ENCODE measurements at places on chromosomes 6 and 20.

DNA sequence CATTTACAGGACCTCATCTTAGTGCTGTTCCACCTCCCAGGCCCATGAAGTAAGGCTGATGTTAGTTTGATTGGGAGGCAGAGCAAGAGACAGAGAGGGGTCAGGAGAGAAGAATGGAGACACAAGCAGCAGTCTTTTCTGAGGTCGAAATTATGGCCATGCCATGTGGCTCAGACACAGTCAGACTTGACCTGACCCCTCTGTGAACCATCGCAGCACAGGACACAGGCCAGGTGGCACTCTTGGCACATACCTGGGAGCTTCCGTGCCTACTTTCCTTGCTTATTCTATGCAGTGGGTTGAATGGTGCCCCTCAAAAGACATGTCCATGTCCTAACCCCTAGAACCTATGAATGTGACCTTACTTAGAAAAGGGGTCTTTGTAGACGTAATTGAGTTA, 254.9 kb downstream of the MAFB start:
- no peak for DNase-seq

DNA sequence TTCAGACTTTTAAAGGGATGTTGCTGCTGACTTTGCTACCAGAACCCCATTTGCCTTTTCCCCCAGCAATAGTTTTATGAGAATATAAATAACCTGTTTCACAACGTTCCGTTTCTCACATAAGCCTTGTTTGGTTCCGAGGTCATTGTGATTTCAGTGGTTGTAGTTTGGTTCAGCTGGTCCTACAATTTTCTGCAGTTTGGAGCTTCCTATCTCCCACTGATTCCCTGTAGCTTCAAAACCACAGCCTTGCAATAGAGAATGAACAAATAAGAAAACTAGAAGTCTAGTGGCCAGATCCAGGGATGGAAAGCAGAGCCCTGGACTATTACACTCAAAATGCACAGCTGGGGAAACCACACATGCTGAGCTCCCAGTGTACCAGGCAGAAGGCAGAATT, 24.1 kb upstream of the SH3BGRL2 start:
- no peak for DNase-seq

GRCh38 chr20:9062066-9062465, 6.8 kb upstream of the PLCB4 start:
- no peak for DNase-seq

GRCh38 chr6:101296169-101296960, 97.1 kb upstream of the GRIK2 start:
- peak; percentile 69 for DNase-seq

DNA sequence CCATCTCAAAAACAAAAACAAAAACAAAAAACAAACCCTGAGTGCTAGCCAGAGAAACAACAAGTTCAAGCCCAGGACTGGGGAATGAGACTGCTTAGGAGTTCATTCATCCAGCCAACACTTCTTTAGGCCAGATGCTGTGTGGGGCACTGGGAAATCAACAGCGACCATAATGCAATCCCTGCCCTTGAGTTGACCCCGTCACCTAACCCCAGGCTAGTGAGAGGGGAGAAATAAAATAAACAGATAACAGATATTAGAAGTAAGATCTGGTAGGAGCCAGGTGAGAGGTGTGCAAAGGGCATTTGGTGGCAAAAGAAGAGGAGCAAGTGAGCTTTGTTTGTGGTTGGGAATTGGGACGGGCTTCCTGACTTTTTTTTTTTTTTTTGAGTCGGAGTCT, 4.9 kb upstream of the RPL10A start:
- DNase-seq: no peak

- DNase-seq: no peak
Measured at GRCh38 chr6:105859457-105859856, 226.7 kb upstream of the PRDM1 start.

GRCh38 chr6:150345781-150346180, 23.0 kb upstream of the IYD start:
- DNase-seq: no peak

- DNase-seq: no peak
Measured at GRCh38 chr20:63452821-63453523, 19.5 kb downstream of the KCNQ2 start.

DNA sequence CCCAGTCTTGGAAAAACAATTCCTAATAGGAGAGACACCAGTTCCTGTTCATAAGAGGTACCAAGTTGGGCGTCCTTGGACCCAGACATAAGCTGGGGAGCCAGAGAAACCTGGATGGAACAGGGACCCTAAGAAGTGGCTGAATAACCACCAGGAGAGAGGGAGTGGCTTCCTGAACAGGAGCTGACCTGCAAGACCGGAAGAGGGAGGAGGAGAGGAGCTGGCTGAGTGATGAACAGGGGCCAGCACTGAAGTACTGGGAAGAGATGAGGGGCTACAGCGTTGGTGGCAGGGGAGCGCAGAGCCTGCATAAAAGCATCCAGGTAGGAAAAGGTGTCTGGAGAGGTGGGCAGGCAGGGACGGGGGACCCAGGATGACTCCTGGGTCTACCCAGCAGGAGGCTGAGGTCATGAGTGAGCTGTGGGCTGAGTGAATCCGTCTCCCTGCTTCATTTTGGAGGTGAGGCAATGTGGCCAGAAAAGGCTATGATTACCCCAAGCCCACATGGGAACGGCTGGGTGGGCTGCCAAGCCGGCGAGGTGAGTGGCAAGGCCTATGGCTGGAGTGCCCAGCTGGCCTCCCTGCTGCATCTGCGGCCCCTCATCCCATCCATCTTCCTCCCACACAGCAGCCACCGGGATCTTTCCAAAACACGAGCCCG, 34.4 kb upstream of the ZFAND3 start:
- DNase-seq: no peak

GRCh38 chr20:16017656-16018055, 555.6 kb downstream of the KIF16B start:
- no peak for DNase-seq

GRCh38 chr6:32112431-32112980, 3.4 kb upstream of the TNXB start:
- DNase-seq: no peak

- no peak for DNase-seq
Measured at GRCh38 chr6:26613689-26614683, 17.2 kb downstream of the ABT1 start.

DNA sequence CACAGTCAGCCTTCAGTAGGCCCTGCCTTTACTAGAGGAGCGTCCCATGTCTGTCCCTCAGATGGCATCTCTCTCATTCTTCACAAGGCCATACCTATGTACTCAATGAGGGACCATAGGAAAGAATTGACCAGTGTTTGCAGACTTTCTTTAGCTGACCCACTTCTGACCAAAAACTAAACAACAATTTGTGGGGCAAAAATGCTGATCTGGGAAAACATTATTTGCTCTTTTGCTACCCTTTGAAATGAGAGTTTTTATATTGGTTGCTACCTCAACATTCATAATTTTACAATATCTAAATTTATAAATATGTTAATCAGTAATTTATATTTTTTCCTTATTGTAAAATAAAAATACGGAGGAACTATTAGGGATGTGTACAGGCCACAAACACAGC, 539.4 kb upstream of the GJE1 start:
- no peak for DNase-seq

DNA sequence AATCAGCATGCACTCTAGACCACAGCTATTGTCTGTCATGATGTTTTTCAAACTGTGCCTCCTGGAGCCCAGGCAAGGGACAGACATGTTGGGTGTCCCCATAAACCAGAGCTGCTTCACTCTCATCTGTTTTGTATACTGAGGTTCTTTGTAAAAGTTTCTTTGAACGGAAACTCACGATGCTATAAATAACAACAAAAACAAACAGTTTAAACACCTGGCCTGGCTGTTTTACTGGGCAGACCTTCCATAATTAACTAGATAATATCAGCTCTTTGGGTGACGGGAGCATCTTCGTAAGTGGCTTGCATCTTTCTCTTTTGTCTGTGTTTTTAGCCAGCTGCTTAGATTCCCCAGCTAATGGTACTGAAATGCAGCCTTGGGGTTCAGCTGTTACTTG, 190.3 kb downstream of the ZDHHC14 start:
- DNase-seq: no peak

GRCh38 chr6:143807103-143807772, 35.9 kb upstream of the LTV1 start:
- no peak for DNase-seq

- no peak for DNase-seq
Measured at GRCh38 chr20:15220778-15221565, 883.6 kb upstream of the FLRT3 start.

GRCh38 chr6:22825210-22825609, 255.8 kb downstream of the HDGFL1 start:
- no peak for DNase-seq

- DNase-seq: no peak
Measured at GRCh38 chr6:106997392-106998158, 23.0 kb upstream of the CD24 start.

GRCh38 chr6:40573221-40573620, 13.9 kb downstream of the LRFN2 start:
- no peak for DNase-seq

GRCh38 chr20:49482621-49483017, at the start of gene KCNB1:
Gene KCNB1 (minus strand): TSS chr20:49482668. CDS start chr20:49482480, 188 bp downstream.
- DNase-seq: no peak

DNA sequence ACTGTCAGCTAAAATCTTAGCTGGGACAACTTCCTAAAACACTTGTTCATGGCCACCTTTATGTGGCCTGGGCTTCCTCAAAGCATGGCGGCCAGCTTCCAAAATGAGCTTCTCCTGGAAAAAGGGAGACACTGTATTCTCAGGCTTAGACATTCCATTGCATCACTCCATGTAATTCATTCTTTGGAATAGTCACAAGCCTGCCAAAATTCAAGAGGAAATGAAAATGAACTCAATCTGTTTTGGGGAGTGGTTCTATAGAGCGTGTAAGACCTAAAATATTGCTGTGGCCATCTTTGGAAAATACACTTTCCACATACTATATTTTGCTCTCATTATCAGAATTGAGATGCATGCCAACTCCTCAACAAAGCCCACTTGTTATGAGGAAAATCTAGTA, 687.0 kb downstream of the KIF16B start:
- no peak for DNase-seq

- DNase-seq: no peak
Measured at GRCh38 chr6:53896196-53896595, 101.4 kb downstream of the LRRC1 start.

DNA sequence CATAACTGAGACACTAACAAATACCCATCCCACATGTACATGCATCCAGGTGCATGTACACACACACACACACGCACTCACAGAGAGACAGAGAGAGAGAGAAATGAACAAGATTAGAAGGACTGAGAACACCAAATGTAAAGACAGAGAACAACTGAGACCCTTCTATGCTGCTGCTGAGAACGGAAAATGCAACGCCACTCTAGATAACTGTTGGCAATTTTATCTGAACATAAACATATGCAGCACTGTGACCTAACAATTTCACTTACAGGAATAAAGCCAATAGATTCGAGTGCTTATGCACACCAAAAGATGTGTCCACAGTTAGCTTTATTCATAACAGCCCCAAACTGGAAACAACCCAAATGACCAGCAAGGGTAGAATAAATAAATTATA, 103.8 kb upstream of the LY86 start:
- DNase-seq: no peak

- DNase-seq: no peak
Measured at GRCh38 chr20:32908334-32909292, 49.9 kb downstream of the EFCAB8 start.

GRCh38 chr6:99814230-99814928, 179.6 kb downstream of the MCHR2 start:
- no peak for DNase-seq

DNA sequence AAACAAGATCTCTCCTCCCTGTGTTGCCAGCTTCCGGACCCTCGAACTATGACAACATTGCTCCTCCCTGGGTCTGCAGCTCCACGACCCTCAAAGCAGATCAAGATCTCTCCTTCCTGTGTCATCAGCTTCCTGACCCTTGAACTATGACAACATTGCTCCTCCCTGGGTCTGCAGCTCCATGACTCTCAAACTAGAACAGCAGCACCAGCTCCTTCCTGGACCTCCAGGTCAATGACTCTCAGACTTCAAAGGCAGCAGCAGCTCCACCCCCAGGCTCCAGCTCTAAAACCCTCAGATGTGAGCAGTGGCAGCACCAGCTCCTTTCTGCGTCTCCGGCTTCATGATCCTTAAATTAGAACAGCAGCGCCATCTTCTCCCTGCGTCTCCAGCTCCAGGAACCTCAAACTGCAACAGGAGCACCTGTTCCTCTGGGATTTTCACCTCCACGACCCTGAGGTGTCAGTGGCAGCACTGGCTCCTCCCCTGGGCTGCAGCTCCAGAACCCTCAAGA, 341.0 kb upstream of the SULF2 start:
- no peak for DNase-seq

DNA sequence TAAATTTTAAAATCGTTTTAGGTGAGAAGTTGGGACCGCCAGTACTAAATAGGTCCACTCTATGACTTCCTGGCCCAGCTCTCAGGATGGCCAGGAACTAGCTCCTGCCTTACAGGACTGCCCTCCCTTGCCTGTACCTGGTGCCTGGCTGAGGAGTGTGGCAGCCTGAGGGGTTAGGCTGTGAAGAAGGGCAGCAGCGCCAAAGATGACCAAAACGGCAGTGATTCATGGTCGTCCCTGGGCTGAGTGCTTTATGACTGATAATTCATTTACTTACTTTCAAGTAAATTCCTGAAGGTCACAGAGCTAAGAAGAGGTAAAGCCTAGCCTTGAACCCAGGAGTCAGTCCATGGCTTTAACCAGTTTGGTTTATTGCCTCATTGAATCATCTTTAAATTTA, 22.1 kb downstream of the STK35 start:
- DNase-seq: no peak

DNA sequence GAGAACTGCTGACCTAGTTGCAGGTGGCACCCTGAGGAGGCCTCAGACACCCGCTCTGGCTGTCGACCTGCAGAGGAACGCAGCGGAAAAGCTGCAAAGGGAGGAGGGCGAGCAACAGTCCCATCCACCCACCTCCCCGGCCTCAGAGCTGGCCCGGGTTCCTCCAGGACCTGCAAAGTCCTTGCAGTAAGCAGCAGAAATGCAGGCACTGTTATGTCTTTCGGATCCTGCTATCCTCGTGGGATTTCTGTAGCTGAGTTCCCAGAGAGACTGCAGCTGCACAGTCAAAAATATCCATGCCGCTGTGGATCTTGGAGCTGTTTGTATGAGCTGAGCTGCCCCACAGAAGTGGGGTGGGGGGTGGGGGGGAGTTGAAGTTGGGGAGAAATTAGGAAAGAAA, 251.3 kb downstream of the ANKRD60 start:
- no peak for DNase-seq

GRCh38 chr6:168033791-168034190, 36.3 kb downstream of the KIF25 start:
- DNase-seq: no peak

- DNase-seq: no peak
Measured at GRCh38 chr6:148193063-148193680, 149.5 kb upstream of the SASH1 start.

DNA sequence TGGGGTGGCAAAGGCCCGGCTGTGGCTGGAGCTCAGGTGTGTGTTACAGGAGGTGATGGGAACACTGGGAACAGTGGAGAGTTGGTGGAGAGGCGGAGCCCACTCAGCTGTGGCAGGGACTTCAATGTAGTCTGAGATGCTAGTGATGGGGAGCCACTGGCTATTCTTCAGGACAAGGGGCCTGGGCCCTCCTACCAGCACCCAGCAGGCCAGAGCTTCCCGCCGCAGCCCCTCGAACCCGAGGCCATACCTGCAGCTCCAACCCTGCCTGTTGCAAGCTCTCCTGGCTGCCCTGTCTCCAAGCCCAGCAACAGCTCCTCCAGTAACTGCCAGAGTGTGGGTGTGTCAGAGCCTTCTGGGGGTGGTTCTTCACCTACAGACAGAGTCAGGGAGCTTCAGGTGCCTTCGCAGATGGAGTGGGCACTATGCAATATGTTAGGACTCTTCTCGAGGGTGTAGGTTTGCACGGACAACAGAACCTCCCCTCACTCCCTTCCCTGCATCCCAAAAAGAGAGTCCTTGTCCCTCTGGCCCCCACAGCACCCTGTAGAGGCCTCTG, 146.2 kb upstream of the MLN start:
- no peak for DNase-seq
